ENCODE measurements at places on chromosomes 6 and 20.

GRCh38 chr6:7468382-7469081 is 72.9 kb upstream of the DSP start:
- DNase-seq = no peak

DNA sequence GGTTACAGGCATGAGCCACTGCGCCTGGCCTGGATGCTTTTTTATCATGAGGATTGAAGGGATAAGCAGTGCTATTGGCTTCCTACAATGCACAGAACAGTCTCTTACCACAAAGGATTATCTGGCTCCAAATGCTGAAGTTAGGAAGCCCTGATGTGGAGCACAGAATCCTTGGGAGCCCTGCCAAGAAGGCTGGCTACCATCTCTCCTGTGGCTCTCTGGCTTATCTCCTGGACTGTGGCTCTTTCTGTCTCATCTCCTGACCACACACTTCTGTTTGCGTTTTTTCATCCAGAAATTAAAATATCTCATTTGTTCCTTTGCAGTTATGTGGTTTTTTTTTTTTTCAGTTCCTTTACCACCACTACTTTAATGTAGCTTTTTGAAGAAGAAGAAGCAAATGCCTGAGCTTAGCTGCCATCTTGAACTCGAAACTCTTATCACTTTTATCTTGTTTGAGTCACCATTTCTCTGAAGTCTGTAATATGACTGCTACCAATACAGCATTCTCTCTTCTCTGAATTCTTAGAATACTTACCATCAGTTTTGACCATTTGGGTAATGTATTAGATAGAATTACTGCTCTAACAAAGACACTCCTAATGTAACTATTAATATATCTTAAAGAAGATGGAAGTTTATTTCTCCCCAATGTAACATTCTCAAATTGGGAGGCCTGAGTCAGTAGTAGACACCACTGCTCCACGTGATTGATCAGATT is 1044.7 kb downstream of the KIF16B start:
- no peak for DNase-seq

GRCh38 chr6:5851261-5851757 is 155.4 kb downstream of the NRN1 start:
- DNase-seq = no peak

DNA sequence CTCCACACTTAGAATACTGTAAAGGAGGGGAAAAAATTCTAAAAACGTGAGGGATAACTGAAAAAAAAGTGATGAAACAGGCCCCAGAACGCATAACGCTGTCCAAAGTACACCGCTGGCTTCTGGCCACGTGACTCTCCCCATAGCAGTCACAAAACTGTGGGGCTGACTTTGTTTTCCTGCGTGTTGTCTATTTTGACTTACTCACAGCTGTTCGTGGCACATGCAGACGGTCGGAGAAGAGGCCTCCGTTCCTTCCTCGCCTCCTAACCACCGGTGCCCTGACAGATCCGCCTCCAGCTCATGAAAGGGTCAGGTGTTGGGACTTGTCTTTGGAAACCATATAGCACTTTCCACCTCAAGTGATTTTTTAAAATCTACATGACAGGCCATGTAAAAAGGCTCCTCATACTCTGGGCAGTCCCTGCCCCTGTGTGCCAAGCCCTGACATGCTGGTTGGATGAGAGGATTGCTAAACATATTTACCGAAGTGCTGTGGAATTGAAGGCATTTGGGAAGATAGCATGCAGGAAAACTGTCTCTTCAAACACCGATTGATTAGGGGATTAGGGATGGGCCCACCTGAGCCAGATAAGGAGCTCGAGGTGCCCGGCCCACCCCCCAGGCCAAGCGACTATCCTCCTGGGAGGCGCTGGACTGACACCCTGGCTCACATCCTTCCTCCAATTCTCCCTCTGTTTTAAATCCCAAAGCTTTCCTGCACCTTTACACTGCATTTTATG is 54.8 kb downstream of the DACT2 start:
- no peak for DNase-seq

DNA sequence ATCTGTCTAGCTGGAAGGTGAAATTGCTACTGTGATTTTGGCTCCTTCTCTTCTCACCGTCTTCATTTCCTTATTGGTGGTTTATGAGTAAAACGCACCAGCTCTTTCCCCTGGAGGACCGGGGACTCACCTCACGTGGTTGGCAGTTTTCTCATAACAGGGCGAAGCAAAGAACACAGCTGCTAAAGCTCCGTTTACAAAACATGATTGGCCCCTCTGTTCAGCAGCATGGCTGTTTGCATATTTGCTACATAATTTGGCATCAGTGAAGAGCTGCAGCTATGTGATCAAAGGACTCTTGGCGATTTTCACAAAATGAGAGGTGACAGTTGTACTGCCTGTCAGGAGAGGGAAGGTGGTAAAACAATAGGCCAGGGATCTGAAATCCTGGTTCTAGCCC is 20.5 kb upstream of the TMEM181 start:
- no peak for DNase-seq

- DNase-seq = no peak
Measured at GRCh38 chr6:158816803-158817727, 2.1 kb downstream of the EZR start.

Data from HFF-Myc (cell line).